ENCODE measurements at places on chromosomes 7 and 10.

DNA sequence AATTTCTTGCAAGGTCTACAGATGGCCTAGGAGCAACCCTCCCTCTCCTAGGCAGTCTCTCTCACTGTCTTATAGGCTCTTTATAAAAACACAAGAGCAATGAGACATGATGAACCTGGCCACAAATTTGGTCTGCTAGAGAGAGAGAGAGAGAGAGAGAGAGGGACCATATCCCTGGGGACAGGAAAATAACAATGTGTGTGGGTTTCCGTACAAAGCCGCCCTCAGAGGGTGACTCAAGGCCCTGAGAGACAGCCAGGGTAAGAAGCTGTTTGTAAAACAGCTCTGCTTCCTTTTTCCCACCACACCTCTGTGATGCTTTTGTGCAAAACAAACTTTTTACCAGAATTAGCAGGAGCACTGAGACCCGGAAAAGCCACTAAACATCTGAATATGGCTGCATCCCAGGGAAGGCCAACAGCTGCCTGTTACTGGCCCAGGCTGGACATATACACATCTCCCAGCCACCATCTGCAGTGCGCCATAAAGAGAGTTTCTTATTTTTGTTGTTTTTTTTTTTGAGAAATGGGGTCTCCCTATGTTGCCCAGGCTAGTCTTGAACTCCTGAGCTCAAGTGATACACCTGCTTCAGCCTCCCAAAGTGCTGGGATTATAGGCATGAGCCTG, 18.4 kb downstream of the GIMAP5 start:
- peak; percentile 78 for DNase-seq

DNA sequence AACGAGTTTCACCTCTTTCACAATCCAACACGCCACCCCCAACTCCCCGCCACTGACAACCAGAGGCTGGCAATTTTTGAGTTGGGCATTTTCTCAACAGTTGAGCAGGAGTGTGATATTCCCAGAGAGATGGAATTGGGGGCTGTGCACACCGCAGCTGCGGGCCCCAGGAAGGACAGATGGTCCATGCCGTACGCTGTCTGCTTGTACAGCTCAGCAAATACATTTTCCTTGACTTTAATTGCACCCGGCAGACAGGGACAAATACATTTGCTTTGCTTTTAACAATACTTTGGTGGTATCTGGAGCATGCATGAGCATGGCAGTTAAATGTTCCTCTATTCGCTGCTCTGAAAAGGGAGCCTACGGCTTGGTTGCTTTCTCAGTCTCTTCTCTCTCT, 354.2 kb upstream of the DPP6 start:
- DNase-seq: no peak

GRCh38 chr7:158646766-158647474, 57.7 kb downstream of the NCAPG2 start:
- DNase-seq: peak; percentile 28

DNA sequence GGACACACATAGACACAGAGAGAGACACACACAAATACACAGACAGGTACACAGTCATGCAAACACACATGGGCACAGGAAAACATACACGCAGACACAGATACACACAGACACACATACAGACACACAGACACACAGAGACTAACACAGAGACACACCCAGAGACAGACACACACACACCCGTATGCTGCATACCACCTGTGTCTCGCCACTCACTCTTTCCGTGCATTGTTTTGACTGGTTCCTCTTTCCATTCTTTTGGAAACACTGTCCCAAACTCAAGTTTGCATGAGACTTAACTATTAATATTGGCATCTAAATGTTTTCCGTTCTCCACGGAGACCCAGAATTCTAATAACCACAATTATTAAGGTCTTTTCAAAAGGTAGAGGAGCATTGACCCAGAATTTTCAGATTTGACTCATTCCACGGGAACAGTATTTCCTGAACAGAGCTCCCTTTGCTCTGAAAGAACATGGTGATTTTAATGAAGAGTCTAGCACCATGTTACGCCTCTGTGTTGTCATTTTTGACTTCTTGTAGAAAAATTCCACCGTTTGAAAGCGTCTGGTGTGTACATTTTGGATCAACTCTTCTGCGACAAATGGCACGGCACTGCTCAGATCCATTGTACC, 141.2 kb upstream of the RNF32 start:
- no peak for DNase-seq

DNA sequence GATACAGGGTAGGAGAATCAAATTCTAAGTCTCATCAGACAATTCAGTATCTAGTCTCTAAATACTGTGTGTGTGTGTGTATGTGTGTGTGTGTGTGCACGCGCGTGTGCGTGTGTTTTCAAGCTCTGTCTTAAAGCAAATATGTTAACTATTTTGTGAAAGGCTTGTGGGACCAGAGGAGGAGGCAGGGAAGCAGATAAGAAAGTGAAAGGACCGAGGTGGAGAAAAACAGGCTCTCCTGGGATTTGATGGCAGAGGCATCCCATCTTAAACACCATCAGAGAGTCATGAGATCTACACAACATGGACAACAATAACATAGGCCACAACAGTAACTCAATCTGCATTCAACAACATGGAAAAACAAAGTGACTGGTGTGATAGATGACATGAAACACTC, 67.1 kb downstream of the PIP4K2A start:
- no peak for DNase-seq
